ENCODE measurements at places on chromosomes 3 and 15.
A peak's percentile ranks its signal among the peaks of the same experiment; 100 is the strongest.

DNA sequence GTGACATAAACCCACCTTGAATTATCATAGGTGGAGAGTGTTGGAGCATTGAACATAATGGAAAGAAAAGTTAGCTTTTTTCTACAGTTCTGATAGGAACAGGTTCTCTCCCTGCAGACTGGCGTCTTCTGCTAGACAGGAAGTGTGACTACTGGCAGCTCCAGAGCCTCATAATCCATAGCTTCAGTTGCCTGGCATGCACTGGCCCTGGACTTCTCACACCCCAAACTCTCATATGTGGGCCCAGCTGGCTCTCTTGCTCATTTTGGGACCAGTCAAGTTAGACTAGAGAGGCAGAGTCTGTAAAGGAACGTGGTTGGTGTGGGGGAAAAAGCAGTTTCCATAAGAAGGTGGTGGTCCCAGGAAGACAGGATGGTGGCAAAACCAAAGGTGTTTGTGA is 180.1 kb downstream of the VGLL4 start:
- no peak for DNase-seq

- no peak for DNase-seq
Measured at GRCh38 chr15:87653646-87654045, 602.9 kb downstream of the NTRK3 start.

- no peak for DNase-seq
Measured at GRCh38 chr15:96181217-96181616, 149.3 kb upstream of the NR2F2 start.

- DNase-seq = no peak
Measured at GRCh38 chr3:42184651-42185443, 81.1 kb downstream of the CCK start.

GRCh38 chr3:149128821-149129220 is 617 bp upstream of the HPS3 start:
- no peak for DNase-seq

DNA sequence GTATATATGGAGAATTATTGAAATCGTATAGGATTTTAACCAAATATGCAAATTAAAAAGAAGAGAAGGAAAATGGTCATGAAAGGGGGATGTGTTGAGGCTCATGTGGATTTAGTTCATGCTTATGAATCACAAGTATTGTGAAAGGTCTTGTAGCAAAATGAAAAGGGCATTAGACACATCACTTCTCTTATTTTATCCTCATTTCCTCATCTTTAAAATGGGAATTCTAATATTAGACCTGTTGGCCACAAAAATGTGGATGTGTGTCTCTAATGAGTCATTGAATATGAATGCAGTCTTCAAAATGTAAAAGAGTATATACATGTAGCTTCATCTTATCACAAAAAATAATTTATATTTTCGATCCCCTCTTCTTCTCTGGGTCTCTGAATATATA is 14.9 kb upstream of the ALCAM start:
- no peak for DNase-seq

DNA sequence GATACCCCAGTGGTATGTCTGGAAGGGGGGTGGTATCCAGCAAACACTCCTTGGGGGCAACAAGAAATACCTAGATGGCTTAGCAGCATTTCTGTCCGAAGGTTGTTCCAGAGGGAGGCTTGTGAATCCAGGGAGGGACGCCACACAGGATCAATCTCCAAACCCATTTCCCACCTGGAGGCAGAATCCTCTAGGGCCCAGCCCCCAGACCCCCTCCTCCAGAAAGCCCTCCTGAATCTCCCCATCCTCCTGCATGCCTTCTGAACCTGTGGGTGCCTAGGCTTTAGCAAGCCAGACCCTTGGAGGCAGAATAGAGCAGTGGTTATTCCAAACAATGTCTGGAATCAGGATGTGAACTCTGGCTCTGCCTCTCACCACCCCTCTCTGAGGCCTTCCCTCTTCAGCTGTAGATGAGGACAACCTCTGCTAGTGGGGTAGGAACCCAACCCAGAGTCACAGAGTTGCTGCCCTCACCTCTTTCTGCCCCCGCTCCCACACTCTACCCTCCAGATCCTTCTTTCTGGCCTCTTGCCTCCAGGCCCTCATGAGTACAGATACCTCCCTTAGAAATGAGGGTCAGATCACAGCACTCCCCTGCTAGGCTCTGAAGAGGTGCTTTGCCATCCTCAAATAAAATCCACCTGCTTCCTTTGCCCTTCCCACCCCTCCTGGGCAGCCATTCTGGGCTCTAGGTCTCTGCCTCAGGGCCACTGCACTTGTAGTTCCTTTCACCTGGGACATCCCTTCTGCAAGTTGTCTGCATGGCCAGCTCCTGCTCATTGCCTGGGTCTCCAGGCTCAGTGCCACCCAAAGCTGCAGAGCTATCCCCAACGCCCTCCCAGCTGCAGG is 8.1 kb downstream of the CISH start:
- DNase-seq = no peak

DNA sequence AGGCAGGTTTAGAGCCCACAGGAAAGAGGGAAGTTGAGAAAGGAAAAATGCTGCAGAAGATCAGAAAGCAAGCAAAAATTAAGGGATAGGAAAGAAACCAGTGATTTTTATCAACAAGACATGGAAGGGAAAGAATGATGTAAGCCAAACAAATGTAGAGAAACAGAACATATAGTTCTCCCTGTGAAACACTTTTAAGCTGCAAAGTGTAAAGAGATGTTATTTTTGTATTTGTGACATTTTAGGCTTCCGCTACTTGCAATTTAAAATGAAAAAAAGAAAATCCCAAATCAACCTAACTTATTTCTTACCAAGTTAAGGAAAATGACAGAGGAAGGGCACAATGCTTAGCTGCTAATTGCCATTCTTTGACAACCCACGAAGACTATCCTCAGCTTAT is 111.6 kb downstream of the PDCD6IP start:
- no peak for DNase-seq

GRCh38 chr15:42108189-42108588 is 13.8 kb upstream of the PLA2G4D start:
- no peak for DNase-seq

GRCh38 chr3:111895071-111895470 is 36.0 kb downstream of the PHLDB2 start:
- DNase-seq = no peak

- DNase-seq = no peak
Measured at GRCh38 chr3:54357301-54357700, 234.9 kb downstream of the CACNA2D3 start.

DNA sequence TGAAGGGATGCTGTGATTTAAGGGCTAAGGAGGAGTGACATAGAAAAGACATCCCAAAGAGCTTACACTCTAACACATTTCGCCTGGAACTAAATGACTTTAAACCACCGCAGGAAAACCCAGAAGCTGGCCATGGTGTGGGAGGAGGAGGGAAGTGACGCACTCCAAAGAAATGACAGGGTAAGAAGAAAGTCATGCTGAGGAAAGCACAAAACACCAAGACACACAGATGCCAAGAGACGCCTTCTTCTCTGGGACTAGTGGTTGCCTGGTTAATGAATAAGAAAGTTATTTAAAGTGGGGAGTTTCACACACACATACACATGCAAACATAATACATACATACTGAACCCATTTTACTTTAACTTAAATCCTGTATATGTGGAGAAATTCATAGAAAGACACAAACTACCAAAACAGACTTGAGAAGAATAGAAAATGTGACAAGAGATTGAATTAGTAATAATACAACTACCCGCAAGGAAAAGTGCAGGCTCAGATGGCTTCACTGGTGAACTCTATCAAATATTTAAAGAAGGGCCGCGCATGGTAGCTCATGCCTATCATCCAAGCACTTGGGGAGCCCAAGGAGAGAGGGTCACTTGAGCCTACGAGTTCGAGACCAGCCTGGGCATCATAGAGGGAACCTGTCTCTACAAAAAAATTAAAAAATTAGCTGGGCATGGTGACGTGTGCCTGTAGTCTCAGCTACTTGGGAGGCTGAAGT is 125.5 kb downstream of the NSMCE3 start:
- DNase-seq = no peak

DNA sequence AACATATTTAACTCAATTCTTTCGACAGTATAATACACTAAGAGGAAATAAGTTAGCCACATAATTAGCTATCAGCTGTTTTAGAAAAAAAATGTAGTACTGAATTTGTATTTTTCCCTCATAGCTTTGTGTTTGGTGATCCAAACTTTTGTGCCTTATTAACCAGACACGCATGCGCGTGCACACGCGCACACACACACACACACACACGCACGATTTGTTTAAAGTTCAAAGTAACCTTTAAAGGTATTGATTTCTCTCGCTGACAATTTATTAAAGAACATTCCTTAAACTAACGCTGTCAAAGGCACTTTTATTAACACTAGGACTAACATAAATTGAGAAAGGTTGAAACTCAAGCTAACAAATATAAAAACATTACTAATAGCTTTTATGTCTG is 198.9 kb downstream of the ROBO1 start:
- DNase-seq = no peak

- DNase-seq = no peak
Measured at GRCh38 chr15:74316141-74316540, 51.3 kb downstream of the CYP11A1 start.

GRCh38 chr15:75109736-75110130 is 86.3 kb downstream of the PPCDC start:
- DNase-seq = no peak

DNA sequence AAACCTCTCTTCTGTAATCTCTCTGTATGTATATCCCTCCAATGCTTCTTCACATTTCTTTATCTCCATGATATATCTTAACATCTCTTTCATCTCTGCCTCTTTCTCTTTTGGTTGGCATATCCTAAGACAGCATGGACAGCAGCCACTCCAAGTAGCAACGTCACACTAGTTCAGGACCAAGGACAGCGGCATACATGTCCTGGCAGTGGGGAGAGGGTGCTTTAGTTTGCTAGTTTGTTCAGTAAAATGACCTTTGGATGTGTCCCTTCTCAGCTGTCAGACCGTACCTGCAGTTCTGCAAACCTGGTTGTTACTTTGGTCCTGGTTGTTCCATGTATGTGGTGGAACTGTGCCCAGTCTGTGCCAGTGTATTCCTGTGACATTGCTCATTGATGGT is 225.6 kb upstream of the ROPN1 start:
- no peak for DNase-seq

DNA sequence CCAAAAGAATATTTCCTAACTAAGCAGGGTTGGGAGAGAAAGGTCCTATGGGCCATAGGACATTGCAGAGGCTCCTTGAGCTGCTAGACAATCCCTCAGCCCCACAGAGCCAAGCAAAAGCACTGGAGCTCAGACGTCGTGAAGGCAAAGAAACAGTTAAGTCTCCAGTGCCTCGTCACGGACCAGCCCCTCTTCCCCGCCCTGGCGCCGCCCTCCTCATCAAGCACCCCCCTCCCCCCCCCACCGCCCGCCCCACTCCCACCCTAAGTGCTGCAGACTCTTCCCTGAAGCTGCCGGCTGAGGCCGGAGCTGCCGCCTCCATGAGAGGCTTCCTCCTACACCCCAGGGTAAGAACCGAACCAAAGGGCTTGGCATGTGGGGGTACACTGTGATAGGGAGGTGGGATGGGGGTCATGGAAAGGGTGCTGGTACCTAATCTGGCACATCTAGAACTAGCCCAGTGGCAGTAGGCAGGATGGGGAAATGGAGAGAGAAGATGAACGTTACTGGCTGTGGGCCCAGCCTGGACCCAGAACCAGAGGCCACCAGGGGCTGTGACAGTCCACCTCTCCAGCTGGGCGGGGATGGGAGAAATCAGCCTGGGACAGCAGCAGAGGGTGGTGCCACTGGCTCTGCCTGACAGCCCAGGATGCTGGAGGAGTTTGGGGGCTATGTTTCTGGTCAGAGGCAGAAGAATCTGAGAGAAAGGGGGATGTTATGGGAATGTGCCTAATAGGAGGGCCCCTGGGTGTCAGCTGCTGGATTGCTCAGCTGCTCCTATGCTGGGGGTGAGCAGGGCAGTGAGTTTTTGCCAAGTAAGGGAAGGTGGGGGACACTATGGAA is at the start of gene MAP1A:
Gene MAP1A, plus strand, starts transcription at position 255 of the 843 bp plus-strand sequence. CDS start 3,866 bp downstream, outside the sequence.
- no peak for DNase-seq

DNA sequence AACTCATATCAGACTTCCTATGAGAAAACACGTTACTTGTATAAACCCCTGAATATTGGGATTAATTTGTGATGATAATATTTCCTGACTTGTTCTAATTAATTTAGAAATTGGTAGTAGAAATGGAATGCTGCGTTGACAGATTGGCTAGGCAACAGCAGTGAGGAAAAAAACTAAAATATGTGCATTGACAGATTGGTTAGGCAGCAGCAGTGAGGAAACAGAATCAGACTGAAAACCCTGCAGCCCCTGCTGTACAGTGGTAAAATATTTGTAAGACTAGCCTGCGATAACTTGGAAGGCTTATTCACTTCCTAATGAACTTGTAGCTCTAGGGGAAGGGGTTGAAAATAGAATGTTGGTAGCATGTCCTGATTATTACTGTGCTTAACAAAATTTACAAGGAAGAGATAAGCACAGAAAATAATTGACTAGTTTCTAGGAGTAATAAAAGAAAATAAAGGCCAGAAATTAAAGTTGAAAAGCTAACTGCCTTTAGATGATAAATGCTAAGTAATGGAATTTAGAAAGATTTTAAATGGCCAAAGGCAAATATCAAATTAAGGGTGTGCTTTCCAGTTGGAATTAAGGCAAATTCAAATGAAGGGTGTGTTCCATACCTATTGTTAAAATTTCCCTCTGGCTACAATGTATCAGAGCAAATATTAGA is 29.9 kb upstream of the IL16 start:
- DNase-seq = no peak

GRCh38 chr3:146575636-146576035 is 29.5 kb downstream of the PLSCR5 start:
- DNase-seq = no peak

GRCh38 chr15:99369196-99369595 is 117.9 kb downstream of the LRRC28 start:
- DNase-seq = no peak

GRCh38 chr15:67549736-67550135 is 7.2 kb downstream of the MAP2K5 start:
- no peak for DNase-seq

- DNase-seq = no peak
Measured at GRCh38 chr3:150469031-150469930, 61.2 kb downstream of the TSC22D2 start.

- no peak for DNase-seq
Measured at GRCh38 chr3:140186421-140186920, 251.5 kb downstream of the CLSTN2 start.

DNA sequence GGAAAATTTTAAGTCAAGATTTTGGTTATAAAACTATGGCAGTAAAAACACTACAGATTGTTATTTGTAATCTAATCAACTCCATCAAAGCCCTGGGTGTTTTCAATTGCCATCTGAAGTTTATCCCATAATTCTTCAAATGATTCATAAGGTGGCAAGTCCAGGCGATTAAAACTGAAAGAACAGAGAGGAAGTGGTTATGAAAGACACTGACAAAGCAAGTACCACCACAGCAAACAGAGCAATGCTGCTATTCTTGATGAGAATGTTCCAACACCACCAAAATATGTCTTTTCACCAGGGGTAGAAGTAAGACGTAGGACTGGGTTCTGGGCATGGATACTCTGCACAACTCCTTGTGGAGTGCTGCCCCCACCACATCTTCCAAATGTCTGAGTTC is 86.9 kb upstream of the PRTG start:
- no peak for DNase-seq

DNA sequence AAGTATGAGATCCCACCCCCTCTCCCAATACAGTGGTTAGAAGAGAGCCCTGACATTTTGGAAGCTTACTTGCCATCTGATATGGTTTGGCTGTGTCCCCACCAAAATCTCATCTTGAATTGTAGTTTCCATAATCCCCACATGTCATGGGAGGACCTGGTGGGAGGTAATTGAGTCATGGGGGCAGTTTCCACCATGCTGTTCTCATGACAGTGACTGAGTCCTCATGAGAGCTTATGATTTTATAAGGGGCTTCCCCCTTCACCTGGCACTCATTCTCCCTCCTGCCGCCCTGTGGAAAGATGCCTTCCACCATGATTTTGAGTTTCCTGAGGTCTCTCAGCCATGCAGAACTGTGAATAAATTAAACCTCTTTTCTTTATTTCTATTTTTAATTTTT is 28.8 kb upstream of the HES1 start:
- peak; percentile 17 for DNase-seq
